ENCODE measurements at places on chromosomes 7 and 10.

DNA sequence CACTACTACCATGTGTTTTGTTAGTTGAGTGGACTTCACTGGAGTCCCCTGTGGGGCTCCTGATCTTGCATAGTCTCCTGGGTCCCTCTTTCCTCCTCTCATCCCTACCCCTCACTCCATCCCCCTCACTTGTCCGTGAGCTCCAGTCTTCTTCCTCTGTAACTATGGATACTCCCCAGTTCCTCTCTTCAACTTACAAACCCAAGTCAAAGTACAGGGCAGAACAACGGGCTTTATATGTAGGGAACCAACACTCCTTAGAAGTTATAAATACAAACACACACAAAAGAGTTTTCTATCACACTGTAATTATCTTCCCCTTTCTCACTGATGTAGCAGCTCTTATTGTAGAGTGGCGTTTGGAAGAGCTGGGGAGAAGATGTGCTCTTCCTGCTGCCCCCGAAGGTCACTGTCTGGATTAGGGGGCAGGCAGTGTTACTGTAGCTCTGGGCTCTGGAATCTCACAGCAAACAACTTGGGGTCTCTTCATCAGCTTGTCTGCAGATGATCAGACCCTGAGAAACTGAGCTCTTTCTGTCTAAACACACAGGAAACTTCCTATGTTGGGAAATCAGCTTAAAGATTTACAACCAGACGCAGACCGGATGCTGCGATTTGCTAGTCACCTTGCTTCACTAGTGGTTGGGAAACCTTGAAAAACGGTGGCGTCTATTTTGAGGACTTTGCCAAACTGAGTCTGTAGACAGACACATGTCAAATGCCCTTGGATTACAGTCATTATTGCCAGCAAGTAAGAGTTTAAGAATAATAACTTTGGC lies 13.6 kb downstream of the SNX10 start:
- no peak for DNase-seq

- DNase-seq, result no peak
These were observed 4.4 kb upstream of the CCL26 start for GRCh38 chr7:75776295-75776971.

- no peak for DNase-seq
These were observed 272.9 kb upstream of the ZWINT start for GRCh38 chr10:56633876-56634452.

GRCh38 chr10:4477664-4478063 lies 348.3 kb upstream of the AKR1E2 start:
- DNase-seq, result no peak

All from right kidney (tissue), 9 donors.